T-helper 2 cell treated with Interferon-gamma antibody and Interleukin-4, amounts not matched to agents 5 μg/mL and 100 μg/mL, for 36 hours (primary cell): ENCODE measurements at places on chromosomes 7 and 10.

- no peak for DNase-seq
These were observed 13.7 kb downstream of the ASB15 start for GRCh38 chr7:123615344-123615743.

- DNase-seq, result no peak
These were observed 912.9 kb downstream of the SORCS1 start for GRCh38 chr10:106251573-106251972.

DNA sequence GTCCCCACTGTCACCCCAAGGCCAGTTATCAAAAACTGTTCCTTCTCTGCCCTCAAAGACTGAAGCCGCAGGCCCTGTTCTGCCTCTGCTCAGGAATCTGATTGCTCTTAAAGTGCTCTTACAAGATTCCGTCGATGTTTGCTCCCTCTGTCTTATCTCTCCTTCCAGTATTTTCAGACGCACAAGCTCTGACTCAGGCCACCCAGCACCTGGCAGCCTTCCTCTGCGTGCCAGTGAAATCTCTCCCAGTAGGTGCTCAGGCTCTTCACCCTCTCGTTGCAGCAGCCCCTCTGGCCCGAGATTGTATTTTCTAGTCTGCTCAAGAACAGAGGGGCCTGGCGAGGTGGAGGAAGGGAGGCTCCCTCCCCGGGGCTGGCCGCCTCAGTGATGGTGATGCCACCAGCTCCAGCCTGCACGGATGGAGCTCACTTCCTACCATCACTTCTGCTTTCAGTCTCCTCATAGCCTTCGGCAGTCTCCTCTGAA is 276.2 kb downstream of the USP6NL start:
- DNase-seq, result no peak

- no peak for DNase-seq
These were observed 512.8 kb upstream of the GALNT17 start for GRCh38 chr7:70619130-70619529.

DNA sequence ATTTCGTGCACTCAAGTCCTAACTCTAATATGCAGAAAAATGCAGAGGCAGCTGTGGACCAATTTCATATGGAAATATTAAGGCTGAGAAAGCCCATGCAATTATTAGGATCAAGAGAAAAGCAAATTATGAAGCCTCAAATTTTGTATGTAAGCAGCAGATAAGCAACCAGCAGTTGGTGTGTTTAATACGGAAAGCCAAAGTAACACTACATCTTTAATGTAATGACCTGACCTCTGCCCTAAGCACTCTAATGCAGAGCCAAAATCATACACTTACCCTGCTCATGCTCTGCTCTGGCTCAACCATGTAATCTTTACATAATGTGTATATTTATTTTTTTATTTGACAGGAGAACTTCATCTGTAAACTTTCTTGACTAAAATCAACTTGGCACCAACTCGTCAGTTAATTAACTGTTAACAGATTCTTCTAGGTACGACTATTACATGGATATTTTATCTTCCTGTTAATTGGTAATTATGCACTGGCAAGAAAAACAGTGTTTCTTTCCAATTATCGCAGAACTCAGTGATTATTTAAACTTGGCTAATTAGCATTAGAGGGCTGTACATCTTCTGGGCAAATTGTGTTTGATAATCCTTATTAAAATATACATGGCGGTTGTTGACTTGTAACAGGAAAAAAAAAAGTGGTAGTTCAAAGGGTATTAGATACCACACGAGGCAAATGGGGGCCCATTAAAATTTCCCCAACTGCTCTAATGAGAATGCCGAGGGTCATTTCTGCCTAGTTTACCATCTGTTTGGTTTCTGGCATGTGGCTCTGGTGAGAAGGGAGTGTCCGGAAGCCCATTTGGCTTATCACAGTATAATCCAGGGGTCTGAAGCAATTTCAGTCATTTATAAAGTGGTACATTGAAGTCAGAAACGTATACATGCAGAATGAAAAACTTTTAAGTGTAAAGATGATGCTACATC is 94.5 kb downstream of the RELN start:
- DNase-seq, result no peak

- no peak for DNase-seq
These were observed 177.2 kb downstream of the BUB3 start for GRCh38 chr10:123331438-123331837.

DNA sequence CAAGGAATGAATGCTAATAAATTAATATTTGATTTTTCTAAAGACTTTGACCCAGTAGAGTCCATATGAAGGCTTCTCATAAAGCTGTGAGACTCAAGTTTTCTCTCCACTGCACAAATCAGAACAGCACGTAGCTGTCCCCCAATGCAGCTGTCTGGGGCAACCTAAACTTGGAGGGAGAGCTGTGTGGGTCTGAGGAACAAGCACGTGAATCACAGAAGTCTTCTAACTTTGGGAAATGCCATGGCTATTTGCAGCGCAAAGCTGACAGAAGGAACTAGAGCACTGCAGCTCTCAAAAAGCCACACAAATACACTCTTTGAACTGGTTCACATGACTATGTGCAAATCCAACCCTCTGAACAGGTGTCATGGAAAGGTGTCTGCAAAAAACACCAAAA is 47.9 kb downstream of the COL1A2 start:
- DNase-seq, result no peak

DNA sequence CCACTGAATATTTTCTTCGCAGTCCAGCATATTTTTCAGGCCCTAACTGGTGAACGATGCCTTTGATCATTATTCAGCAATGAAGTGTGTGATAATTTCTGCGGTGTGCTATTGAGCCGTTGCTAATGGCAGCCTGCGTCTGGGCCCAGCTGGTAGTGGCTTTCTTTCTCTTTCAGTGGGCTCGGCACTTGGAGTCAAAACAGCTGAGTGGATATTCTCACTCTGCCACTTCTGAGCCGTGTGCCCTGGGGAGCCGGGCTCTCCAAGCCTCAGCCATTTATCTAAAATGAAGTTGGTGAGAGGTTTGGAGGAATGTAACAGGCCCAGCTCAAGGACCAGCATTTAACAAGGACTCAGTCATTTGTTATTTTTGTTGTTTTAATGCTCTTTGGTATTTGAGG is 87.5 kb upstream of the IFRD1 start:
- DNase-seq, result no peak

DNA sequence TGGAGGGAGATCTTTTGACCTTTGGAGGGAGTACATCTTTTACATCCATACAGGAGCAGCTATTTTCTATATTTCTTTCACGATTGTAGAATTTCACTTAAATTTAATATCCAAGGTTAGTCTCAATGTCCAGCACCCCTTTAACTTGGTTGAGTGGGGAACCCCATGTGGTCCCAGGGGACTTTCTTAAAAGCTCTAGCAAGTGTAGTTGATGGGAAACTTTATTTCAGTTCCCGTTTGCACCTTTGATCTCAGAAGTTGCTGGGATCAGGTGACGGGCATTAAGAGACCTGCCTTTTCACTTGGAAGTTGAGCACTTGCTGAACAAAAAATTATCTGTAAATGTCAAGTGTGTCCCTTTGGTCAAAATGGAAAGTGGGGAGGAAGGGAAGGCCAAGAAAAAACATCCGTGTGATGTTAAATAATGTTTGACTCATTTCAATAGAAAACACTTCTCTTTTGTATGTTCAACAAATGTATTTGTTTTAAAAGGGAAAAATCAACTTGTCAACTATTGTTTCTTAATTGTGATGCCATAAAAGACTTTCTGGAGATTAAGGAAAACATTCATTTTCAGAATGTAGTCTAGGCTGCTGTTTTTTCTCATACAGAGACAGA is 370.1 kb upstream of the GALNT17 start:
- no peak for DNase-seq

- DNase-seq, result no peak
These were observed 93.5 kb upstream of the MPP7 start for GRCh38 chr10:28396331-28396730.
